CD4-positive, alpha-beta T cell (primary cell): ENCODE measurements at places on chromosomes 2 and 18. TPM values are rescaled to one million over a fixed set of nuclear protein-coding genes. Genes with fewer than 3 reads are reported as not detected.

- H3K4me1 ChIP-seq, result no peaks in the 10 kb centered on the region
- no peak for DNase-seq
- no peak overlapping the region for H3K27ac ChIP-seq
- no peaks in the 10 kb centered on the region for H3K36me3 ChIP-seq
Observed at GRCh38 chr2:23513872-23514793, 129.2 kb downstream of the KLHL29 start.

GRCh38 chr2:47299555-47299954, 103.4 kb upstream of the MSH2 start:
- H3K4me3 ChIP-seq, result no peak overlapping the region
- H3K27ac ChIP-seq, result no peak overlapping the region
- peaks cover 4% of the 10 kb centered on the region for H3K27me3 ChIP-seq
- H3K4me1 ChIP-seq, result no peaks in the 10 kb centered on the region
- H3K36me3 ChIP-seq, result no peaks in the 10 kb centered on the region

DNA sequence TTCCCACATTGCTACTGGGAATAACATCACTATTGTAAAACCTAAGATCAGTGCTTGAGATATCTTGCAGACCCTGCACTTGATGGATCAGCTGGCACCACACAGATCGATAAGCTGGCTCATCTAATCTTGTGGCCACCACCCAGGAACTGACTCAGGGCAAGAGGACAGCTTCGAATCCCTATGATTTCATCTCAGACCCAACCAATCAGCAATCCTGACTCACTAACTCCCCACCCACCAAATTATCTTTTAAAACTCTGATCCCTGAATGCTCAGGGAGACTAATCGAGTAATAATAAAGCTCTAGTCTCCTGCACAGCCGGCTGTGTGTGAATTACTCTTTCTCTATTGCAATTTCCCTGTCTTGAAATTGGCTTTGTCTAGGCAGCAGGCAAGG, 11.3 kb upstream of the TEX44 start:
- H3K27ac ChIP-seq, result no peak overlapping the region
- H3K27me3 ChIP-seq, result no peaks in the 10 kb centered on the region
- H3K36me3 ChIP-seq, result no peaks in the 10 kb centered on the region
- H3K4me1 ChIP-seq, result no peaks in the 10 kb centered on the region

DNA sequence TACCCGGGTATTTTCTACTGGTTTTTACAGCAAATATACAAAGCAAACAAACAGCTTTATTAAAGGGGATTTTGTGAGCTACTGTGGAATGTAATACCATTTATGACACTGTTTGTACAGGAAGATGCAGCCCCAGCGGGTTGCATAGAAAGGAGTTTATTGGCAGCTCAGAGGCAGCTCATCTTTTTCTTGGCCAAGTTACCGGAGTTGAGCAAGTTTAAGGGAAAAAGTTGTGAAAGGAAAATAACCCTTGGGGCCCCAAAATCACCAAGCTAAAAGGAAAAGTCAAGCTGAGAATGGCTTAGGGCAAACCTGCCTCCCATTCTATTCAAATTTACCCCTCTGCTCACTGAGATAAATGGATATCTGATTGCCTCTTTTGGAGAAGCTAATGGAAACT, 60.8 kb downstream of the MOB4 start:
- DNase-seq, result no peak
- no peaks in the 10 kb centered on the region for H3K36me3 ChIP-seq
- H3K27ac ChIP-seq, result no peak overlapping the region
- no peaks in the 10 kb centered on the region for H3K27me3 ChIP-seq

DNA sequence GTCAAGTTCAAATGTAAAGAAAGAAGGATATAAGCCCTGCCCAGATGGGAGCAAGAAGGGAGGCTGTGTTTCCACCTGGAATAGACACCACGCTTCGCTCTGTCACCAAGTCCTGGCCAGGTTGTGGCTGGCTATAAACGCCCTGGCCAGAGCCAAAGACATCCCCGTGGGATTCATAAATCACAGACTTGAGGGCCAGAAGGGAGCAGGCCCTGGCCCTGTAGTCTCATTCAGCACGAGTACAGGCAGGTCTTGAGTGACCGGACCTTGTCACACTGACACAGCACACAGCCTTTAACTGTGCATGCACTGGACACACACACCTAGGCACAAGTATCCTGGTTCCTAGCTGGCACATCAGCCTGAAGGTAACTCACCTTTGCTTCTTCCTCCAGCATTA, 94.5 kb upstream of the MGAT4A start:
- H3K27ac ChIP-seq, result no peak overlapping the region
- H3K4me3 ChIP-seq, result no peak overlapping the region
- H3K36me3 ChIP-seq, result no peaks in the 10 kb centered on the region

DNA sequence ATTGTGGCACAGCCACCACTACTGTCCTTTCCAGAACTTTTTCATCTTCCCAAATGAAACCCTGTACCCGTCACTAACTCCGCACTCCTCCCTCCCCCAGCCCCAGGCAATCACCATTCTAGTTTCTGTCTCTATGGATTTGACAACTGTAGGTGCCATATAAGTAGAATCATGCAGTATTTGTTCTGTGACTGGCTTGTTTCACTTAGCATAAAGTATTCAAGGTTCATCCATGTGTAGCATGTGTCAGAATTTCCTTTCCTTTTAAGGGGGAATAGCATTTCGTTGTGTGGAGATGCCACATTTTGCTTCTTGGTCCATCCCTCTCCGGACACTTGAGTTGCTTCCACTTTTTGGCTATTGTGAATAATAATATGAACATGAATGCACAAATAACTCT, 842 bp upstream of the CKAP2L start:
- H3K36me3 ChIP-seq, result no peaks in the 10 kb centered on the region
- peaks cover 21% of the 10 kb centered on the region for H3K4me1 ChIP-seq
- H3K27ac ChIP-seq, result no peak overlapping the region

DNA sequence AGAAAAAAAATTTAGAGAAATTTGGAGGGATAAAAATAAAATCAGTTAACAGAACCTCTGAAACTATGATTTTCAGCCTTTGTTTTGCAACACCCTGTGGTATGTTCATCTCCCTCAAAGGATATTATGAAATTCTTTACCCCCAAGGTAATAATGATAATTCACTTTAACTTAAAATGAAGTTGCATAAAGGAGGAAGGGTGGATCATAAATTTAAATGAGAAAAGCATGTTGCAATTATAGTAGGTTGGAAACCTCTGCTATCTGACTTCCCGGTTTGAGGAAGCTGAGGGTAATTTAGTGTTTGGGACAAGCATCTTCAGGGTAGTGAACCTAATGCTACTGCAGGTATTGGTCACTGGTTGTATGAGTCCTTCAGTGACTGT, 102.9 kb downstream of the BABAM2 start:
- H3K4me3 ChIP-seq, result no peak overlapping the region
- DNase-seq, result no peak
- peaks cover 8% of the 10 kb centered on the region for H3K4me1 ChIP-seq
- H3K27ac ChIP-seq, result no peak overlapping the region
- H3K27me3 ChIP-seq, result no peaks in the 10 kb centered on the region

DNA sequence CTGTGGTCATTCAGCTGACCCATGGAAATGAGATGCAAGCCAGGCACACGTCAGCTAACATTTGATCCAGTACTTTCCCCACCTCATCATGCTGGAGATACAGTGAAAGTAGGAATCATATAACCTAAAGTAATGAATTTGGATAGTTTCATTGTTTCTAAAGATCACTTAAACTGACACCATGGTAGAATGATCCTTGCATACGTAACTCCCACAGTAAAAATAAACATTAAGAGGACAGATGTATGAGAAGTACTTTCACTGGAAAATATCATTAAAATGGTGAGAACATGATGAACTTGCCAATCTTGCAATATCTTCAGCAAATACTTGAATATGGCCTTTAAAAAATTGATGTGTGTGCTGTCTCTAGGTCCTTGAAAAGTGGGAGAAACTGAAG, 85.4 kb downstream of the MAIP1 start:
- H3K4me1 ChIP-seq, result no peaks in the 10 kb centered on the region
- no peaks in the 10 kb centered on the region for H3K36me3 ChIP-seq
- no peak for DNase-seq
- no peak overlapping the region for H3K27ac ChIP-seq

GRCh38 chr2:168315331-168316072, 68.1 kb upstream of the STK39 start:
- no peaks in the 10 kb centered on the region for H3K4me1 ChIP-seq
- no peak overlapping the region for H3K27ac ChIP-seq
- no peak for DNase-seq
- no peaks in the 10 kb centered on the region for H3K27me3 ChIP-seq

DNA sequence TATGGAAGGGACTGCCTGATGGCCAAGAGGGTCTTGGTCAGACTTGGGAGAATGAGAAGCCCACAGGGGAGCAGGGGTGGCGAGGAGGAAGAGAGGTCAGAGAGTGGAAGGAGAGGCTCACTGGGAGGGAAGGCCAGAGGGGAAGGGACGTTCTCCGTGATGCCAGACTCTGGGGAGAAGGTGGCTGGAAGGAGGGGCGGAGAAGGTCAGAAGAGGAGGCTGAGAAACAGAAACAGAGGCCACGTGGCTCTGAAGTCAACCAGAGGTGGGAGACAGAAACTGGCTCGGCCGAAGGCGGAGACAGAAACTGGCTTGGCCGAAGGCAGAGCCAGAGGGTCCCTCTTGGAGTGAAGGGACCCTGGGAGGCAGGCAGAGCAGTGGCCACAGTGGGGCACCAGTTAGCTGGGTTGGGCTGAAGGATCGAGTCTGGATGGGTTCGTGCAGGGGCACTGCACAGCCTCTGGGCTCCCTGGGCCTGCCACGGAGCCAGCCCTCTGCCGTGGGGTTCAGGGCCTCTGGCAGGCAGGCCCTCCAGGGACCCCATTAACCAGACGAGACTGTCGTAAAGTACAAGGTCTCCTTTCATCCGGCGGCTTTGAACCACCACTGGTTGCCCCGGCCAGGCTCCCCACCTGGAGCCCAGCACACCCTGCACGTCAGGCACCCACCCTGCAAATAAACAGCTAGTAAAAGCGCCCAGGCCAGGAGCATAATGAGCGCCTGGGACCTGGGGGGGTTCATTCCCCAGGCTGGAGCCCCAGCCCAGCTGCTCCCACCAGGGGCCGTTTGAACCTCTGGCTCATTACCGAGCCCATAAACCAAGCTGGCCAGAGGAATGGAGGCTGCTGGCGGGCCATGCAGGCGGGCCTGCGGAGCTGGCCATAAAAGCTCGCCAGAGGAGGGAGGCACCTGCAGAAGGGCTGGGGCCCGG, 218.8 kb downstream of the DYSF start:
- no peaks in the 10 kb centered on the region for H3K27me3 ChIP-seq
- no peak overlapping the region for H3K27ac ChIP-seq
- H3K4me1 ChIP-seq, result no peaks in the 10 kb centered on the region
- H3K4me3 ChIP-seq, result no peak overlapping the region
- H3K36me3 ChIP-seq, result no peaks in the 10 kb centered on the region

DNA sequence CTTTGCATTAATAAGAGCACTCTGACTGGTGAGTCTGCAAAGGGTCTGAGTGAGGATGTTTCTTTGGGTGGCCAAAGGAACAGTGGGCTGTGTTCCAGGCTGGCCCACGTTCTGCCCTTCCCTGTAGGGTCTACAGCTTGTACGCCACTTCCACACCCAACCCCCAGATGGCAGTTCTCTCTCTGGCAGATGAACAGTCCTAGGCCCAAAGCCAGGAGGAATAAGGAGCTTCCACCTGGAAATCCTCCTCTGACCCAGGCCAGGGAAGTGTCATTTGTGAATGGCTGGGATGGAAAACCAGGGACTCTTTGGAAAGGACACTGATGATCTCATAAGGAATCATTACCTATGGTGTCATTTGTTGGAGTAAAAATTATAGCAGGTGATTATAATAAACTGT, 6.6 kb downstream of the OTOF start:
- no peak overlapping the region for H3K27ac ChIP-seq
- no peaks in the 10 kb centered on the region for H3K36me3 ChIP-seq
- no peak overlapping the region for H3K4me3 ChIP-seq

DNA sequence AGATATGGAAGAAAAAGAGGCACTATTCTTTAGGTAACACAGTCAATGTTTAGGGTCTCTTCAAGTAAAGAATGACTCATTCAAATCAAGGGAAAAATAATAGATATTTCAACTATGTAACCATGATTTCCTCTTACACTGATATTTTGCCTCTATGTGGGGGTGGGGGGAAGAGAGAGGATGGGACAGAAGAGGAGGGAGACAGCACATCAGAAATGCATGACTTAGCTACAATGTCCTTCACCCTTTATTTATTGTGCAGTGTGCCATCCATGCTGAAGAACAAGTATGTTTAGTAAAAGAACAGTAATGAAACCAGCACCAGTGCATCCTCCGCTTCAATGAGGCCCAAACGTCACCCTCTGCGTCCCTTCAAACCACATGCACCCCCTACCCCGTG, 204.8 kb downstream of the HDAC4 start:
- H3K36me3 ChIP-seq, result peaks cover 29% of the 10 kb centered on the region
- DNase-seq, result no peak
- H3K27me3 ChIP-seq, result no peaks in the 10 kb centered on the region
- no peak overlapping the region for H3K27ac ChIP-seq

GRCh38 chr18:78519394-78520062, 460.1 kb upstream of the SALL3 start:
- no peaks in the 10 kb centered on the region for H3K4me1 ChIP-seq
- H3K4me3 ChIP-seq, result no peak overlapping the region
- no peaks in the 10 kb centered on the region for H3K36me3 ChIP-seq
- DNase-seq, result no peak
- H3K27me3 ChIP-seq, result no peaks in the 10 kb centered on the region

Gene MYO1B
- total RNA-seq, result 1.3 TPM

Gene FAM228A
- total RNA-seq, result 0.22 TPM

Gene AQP4
- not detected for total RNA-seq

Gene C2orf78
- total RNA-seq, result not detected

Gene ERBB4
- total RNA-seq, result not detected

Gene ASPRV1
- total RNA-seq, result 0.81 TPM
